Inflammatory macrophage treated with lipopolysaccharide for 4 hours (primary cell): ENCODE measurements at places on chromosomes 16 and 17.
A peak's percentile ranks its signal among the peaks of the same experiment; 100 is the strongest.

DNA sequence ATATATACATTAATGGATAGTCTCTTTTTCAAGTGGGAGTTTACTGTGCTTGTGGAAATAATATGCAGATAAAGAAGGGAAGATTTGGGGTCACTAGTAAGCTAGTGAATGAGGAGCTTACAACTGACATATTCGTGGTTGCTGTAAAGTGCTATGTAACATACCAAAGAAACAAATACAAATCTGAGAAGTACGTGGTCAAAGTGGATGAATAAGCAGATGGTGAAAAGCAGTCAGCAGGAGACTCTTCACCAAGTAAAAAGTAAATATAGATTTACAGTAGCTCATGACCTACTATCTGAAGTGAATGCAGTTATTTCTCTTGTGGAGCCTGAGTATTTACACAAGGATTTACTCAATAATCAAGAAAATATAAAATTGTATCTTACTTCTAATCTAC lies 136.6 kb upstream of the ELAC2 start:
- no peak for DNase-seq

- DNase-seq, result peak; percentile 78
Observed at GRCh38 chr16:70432723-70433457, 6.0 kb downstream of the ST3GAL2 start.

DNA sequence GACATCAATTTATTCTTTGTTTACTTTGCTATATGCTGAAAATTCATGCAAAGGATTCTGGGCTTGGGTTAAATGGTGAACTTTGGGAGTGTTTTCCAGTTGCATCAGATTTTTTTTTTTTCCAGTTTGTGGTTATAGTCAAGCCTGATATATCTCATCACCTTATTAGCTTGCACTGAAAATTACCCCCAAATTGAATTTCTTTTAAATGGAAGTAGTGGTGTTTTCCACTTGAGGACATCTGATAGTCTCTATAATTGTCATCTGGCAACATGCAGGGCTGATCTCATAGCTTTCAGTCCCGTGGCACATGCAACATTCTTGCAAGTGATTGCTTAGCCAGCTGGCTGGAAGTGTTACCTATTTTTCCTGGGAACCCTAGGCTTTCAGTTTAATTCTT lies 4.7 kb upstream of the KRTAP3-1 start:
- no peak for DNase-seq

DNA sequence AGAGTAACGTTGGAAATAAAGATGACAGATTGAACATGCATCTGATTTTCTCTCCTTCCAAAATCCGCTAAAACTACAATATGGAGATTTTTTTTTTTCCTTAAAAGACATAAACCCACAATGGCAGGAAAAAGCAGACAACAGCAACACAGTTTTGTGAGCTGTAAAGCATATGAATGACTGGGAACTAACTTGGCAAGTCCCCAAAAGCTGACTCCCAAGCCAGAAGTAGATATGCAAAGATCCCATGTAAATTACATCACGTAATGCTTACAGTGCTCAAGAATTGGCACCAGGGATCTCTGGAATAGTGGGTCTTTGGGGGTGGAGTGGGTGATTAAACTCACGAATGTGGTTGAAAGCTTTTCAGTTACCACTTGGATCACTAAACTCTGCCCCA lies 106.6 kb downstream of the ELAC2 start:
- no peak for DNase-seq

DNA sequence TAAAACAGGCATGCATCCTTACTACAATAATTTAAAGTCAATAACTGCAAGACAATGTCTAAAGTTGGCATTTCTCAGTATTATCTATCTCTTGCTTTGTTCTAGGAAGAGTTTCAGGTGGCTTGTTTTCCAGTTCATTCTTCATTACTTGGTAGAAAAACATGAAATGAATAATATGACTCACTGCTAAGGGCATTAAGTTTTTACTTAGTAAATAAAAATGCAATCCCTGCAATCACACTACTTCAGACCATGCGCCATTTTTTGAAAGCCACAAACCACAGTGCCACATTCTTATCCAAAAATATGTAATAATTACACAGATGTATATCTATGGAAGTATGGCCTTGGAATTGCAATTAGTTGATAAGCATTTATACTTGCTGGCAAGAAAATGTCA lies 55.4 kb downstream of the CREBBP start:
- DNase-seq, result no peak

- DNase-seq, result peak; percentile 8
Observed at GRCh38 chr17:37117373-37118142, 168.8 kb downstream of the AATF start.

GRCh38 chr16:49460786-49461470 lies 87.3 kb downstream of the C16orf78 start:
- no peak for DNase-seq
